ENCODE measurements at places on chromosomes 11 and 22.

- no peak for DNase-seq
Measured at GRCh38 chr11:94964934-94965333, 8.4 kb downstream of the CWC15 start.

DNA sequence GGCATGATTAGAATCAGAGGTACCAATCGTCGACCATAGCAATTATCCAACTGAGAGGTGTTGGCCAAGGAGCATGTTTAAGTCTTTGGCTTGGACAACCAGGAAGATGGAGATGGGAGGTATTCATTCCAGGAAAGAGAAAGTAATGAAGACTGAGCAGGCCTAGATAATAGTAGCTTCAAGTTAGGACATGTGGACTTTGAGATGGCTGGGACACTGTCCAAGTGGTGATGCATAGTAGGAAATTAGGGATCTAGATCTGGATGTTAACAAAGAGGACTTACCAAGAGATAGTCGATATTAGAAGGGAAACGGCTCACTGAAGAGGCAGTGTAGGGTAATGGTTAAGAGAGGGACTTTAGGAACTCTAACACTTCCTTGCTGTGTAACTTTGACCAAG lies 266.7 kb downstream of the FAM76B start:
- DNase-seq, result no peak

- no peak for DNase-seq
Measured at GRCh38 chr11:111413849-111414248, 34.8 kb upstream of the POU2AF1 start.

GRCh38 chr22:26624803-26625202 lies 3.0 kb downstream of the CRYBA4 start:
- no peak for DNase-seq

- DNase-seq, result no peak
Measured at GRCh38 chr11:119829402-119829801, 100.4 kb upstream of the NECTIN1 start.

GRCh38 chr11:1766719-1767398 lies 3.1 kb upstream of the CTSD start:
- no peak for DNase-seq

DNA sequence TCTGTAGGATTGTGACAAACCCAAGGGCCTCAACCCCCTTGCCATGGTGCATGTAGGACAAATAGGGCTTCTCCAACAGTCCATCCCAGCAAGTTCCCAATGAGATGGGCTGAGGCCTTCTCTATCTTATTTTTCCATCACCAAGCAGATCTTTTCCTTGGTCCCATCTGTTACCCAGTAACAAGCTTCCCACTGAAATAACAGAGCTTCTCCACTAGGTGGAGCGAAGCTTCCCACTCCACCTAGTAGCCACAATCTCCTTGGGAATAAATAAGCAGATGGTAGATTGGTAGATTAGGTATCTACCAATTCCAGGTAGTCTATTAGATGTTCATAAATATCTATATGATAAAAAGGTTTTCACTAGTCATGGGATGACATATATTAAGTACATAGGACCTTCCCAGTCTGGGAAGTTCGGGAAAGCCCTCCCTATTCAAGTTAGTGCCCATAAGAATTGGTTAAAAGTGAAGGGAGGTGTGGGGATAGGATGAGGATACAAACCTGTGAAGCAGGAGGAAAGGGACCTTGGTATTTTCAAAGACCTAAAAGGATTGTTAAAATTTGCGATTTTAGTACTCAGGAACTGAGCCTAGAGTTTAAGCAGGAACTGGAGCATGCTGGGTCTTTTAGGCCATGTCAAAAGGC lies 5.9 kb upstream of the OR52L1 start:
- DNase-seq, result no peak

DNA sequence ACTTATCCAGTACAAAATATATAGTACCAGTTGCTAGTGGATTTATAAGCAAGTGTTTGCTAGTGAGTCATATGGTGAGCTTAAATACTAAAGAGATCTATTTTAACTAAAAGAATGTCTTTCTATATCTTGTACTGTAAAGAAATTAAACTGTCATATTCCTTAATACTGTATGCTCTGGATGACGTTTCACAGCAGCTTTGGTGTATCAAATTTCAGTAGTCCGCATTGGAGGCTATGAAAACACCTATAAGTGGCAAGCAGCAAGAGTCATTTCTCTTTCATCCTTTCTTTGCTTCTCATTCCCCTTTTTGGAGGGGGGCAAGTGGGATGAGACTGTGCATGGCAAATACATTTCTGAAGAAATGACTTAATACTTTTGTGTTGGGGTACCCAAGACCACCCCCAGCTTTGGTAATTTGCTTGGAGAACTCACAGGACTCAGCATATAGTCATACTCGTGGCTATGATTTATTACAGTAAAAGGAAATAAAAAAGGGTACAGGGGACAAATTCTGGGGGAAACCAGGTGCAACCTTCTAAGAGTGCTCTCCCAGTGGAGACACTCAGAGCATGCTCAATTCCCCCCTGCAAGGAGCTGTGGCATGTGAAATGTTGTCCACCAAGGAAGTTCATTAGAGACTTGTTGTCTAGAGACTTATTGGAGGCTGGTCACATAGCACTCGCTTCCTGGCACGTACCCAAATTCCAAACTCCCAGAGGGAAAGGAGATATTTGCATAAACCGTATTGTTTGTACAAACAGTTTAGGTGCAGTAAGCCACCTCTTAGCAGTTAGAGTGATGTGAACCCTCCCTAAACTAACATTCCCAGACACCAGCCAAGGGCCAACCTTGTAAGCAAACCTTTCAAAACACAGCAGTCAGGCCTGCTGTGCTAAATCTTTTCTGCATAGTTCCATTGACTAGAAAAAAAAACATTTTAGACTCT lies 210.8 kb downstream of the PGR start:
- no peak for DNase-seq

DNA sequence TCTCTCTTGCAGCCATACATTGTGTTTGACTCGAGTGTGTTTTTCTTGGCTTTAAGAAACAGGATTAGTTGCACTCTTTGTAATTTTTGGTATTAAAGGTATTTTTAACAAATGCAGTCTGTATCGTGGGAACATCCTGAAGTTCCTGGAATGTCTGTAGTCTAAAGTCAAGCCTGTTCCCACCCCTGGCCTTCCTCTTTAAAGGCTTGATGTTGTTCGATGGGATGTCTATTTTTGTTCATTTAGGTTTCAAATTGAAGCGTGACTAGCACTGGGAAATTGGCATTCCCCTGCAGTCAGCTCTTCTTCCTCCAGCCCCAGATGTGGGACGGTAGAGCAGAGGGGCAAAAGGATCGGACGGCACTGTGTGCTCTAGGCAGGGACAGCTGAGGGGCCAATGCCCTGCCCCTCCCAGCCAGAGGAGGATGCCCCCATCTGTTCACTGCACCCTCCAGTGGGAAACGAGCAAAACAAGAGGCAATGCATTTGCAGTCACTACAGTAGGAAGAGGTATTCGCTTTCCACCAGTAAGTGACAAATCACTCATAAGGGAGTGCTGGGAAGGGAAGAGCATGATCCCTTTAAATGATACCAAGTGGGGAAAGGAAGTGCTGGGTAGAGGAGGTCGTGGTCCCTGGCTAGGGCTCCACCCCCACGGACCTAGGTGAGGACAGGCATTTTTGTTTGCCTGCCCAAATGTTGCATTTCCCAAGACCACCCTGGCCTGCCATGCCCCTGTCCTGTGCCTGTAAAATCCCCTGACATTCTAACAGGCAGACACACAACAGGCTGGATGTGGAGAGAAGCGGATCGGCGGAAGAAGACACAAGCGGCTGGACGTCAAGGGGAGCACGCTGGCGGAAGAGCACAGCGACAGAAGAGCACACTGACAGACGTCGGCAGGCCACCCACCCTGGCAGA lies 47.4 kb upstream of the SEPTIN5 start:
- DNase-seq, result no peak

DNA sequence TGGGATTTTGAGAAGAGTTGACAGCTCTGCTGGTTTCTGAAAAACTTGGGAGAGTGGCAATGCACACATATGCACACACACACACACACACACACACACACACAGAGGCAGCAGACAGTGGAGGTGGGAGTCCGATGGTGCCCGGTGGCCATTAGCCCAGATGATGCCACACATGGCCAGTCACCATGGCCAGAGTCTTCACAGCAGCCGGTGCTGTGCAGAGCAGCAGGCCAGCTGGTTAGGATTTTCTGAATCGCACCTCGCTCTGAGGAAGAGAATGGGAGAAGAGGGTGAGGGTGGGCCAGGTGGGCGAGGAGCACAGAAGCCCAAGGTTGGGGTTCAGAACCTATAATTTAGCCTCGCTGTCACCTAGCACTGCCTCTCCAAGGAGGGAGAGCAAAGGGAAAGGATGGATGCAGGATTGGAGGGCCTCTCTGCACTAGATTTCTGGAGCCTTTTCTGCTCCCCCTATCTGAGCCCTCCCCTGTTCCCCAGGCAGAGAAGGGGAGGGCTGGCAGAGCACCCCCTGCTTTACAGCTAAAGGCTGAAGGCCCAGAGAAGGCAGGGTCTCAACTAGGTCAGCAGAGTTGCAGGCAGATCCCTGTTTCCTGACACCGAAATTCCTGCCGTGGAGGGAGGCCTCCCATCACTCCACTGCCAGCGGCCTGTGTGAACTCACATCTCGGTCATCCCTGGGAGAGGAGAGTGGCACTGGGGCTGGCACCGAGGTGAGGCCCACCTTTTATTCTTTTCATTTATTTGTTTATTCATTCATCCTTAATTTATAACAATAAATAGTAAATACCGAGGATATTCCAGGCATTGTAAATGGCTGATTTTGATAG lies 25.8 kb upstream of the FXYD6 start:
- DNase-seq, result no peak

DNA sequence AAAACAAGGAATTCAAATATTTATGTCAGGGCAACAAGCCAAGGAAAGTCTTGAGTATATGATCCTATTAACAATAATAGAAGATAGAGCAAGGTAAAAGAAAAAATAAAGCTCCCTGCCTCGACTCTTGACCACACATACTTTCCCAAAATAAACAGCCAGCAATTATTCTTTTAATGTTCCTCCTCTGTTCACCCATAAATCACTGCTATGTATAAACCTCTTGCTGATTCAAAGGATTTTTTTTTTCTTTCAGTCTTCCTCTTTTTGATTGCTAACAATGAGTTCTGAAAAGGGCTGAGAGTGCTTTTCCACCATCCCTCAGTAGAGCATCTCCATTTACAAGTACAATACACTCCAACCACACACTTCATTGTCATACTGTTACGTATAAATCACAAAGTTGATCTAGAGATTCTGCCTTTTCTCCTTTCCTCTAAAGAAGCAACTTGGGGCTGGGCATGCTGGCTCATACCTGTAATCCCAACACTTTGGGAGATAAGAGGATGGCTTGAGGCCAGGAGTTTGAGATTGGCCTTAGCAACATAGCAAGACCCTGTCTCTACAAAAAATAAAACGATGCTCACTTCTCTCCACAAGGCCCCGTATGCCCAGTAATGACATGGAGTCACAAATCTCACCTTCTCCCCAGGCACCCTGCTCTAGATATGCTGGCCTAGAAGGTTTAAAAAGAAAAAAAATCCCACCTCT lies 24.0 kb downstream of the RAB30 start:
- no peak for DNase-seq

DNA sequence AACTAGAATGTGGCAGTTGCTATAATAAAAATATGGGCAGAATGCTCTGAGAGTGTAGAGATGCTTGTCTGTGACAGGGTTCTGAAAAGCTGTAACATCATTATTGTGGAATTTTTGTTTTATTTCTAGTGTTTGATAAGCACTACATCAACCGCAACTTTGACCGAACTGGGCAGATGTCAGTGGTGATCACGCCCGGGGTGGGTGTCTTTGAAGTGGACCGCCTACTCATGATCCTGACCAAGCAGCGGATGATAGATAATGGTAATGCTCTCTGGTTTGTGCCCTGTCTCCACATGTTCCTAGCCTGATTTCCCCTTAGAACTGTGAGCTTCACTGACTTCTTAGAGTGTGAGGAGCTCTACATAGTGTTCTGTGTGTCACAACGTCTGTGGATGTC lies 48.8 kb downstream of the DEPDC5 start:
- no peak for DNase-seq

GRCh38 chr22:31230871-31231621 lies 18.9 kb downstream of the LIMK2 start:
- DNase-seq, result peak; percentile 37

GRCh38 chr11:31973172-31973571 lies 117.7 kb upstream of the RCN1 start:
- DNase-seq, result no peak

DNA sequence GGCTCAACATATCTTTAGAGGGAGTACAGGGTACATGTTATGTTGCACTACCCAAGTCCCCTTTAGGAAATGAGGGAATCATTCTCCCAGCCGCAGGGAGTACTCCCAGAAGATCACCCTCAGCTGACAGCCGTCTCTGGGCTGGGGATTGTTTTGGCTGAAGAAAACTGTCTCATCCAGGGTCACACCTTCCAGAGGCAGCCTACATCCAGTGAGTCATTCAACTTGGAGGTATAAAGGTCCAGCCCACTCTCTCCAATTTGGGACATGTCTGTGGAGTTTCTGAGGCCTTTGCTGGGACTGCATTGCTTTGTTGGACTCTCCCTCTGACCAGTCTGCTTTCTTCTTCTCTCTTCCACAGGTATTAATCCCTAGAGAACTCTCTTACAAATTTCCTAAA lies 42.1 kb downstream of the RASSF10 start:
- DNase-seq, result no peak

DNA sequence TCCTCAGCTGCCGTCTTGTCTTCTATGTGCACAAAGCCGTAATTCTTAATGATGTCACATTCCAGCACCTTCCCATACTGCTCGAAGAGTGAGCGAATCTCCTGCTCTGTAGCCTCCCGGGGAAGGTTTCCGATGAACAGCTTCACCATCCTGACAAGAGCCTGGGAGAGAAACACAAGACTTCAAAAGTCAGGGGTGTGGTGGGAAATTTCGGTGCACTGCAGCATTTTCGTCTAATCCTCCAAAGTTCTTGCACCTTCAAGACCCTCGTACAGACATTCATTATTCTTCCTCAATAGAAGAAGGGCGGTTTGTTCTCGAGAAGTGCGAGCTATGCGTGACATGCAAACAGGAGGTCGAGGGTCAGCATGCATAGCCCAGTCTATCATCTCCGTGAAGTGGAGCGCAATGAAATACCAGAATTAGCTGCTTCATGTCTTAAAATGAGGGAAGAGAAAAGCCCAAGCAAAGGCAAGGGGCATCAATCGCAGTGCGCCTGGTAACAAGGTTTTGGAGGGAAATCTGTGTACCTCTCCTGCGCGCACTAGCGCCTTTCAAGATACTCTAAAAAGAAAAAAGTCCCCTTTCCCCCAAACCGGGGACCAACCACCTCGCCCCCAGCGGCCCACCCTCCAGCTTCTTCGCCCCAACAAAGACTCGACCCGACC lies 622 bp downstream of the RBM4B start:
- DNase-seq, result no peak

DNA sequence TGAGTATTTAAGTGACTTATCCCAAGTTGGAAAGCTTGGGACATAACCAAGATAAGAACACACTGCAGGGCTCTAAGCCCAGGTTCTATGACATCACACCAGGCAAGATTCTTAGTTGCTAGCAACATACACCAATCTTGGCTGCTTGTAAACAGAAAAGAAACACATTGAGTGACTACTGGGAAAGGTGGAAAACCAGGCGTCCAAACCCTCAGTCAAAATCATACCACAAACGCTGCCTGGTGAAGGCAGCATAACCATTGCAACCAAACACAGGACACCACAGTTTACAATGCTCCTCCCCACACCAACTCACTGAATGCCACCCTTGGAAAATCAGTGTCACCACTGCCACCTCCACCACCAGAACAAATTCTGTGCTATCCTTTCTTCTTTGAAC lies 379.9 kb downstream of the TTC28 start:
- no peak for DNase-seq

GRCh38 chr22:25680956-25681355 lies 61.0 kb upstream of the MYO18B start:
- no peak for DNase-seq

GRCh38 chr11:118448294-118448693 lies 12.0 kb downstream of the KMT2A start:
- no peak for DNase-seq
